Fibroblast of skin of scalp (primary cell): ENCODE measurements at places on chromosomes 12 and 14.

DNA sequence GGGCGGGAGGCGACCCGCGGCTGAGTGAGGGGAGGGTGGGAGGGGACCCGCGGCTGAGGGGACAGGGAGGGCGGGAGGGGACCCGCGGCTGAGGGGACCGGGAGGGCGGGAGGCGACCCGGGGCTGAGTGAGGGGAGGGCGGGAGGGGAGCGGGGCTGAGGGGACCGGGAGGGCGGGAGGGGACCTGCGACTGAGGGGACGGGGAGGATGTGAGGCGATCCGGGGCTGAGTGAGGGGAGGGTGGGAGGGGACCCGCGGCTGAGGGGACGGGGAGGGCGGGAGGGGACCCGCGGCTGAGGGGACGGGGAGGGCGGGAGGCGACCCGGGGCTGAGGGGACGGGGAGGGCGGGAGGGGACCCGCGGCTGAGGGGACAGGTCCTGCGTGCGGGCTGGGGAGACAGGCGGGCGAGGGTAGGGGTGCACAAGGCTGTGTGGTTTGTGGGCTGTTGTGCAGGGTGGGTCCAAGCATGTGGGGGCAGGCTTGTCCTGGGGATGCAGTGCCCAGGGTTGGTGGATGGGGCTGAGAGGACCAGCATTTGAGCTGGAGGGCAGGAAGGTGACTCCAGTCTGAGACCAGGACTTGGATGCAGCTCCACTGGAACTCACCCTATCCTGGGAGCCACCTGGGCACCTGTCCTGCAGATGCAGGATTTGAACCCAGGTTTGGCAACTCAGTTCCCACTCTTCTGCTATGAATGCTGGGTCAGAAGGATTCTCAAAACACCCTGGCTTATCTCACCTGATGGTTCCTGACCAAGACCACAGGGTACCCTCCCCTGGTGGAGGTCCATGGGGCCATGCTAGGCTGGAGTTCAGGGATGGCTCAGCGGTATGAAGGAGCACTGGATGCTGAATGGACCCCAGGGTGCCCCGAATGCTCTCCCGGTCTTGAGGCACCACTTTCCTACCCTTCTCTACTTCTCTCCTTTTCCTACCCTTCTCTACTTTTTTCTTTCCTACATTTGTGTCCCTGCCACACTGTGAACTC is 9.4 kb downstream of the PLD4 start:
- DNase-seq = no peak

- DNase-seq = no peak
Measured at GRCh38 chr12:47707355-47707754, 1.5 kb upstream of the RPAP3 start.

DNA sequence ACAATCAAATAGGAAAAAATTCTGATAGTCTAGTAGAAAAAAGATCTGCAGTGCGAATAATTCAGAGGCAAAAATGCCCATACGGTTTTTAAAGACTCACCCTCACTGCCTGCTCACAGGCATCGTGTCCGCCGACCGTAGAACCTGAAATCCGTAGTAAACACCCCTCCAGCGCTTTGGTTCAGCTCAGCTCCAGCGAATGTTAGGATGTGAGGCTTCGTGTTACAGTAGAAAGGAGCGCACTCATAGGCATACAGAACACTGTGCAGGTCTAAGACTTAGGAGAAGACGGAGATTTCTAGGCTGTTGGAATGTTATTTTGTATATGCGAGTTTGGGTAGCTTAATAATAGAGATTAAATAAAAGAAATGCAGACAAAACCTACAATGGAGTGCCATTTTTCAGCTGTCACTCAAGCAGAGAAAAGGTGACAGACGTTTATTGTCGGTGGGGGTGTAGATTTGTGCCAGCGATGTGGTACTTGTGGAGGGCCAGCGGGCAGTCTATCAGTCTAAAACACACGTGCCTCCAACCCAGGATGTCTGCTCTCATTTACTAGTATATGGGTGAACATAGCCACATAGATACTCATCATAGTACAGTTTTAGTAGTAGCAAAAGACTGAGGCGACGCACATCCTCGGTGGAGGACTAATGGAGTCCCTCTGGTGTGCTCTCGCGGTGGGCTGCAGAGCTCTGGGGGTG is 25.7 kb downstream of the SFSWAP start:
- no peak for DNase-seq

DNA sequence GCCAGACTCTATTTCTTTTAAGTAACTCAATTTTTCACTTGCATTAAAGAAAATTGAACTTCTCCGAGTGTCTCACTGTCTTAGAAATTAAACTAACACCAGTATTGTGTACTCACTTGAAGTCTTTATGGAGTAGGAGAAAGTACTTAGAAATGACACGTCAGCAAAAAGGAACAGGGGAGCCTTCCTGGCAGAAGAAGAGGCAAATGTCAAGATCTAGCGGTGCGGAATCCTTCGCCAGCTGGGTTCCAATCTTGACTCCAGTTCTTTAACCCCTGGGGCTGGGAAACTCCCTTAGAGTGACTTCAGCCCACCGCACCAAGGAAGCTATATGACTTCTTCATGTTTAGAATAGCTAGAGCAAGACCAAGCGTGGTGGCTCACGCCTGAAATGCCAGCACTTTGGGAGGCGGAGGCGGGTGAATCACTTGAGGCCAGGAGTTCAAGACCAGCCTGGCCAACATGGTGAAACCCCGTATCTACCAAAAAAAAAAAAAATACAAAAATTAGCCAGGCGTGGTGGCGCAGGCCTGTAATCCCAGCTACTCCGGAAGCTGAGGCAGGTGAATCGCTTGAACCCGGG is 34.4 kb downstream of the WBP11 start:
- DNase-seq = peak; percentile 4

- no peak for DNase-seq
Measured at GRCh38 chr14:88961214-88961613, 136.8 kb downstream of the TTC8 start.

GRCh38 chr12:7479771-7480170 is 23.8 kb downstream of the CD163 start:
- peak; percentile 14 for DNase-seq

- DNase-seq = no peak
Measured at GRCh38 chr12:34348836-34349672, 326.8 kb downstream of the ALG10 start.

DNA sequence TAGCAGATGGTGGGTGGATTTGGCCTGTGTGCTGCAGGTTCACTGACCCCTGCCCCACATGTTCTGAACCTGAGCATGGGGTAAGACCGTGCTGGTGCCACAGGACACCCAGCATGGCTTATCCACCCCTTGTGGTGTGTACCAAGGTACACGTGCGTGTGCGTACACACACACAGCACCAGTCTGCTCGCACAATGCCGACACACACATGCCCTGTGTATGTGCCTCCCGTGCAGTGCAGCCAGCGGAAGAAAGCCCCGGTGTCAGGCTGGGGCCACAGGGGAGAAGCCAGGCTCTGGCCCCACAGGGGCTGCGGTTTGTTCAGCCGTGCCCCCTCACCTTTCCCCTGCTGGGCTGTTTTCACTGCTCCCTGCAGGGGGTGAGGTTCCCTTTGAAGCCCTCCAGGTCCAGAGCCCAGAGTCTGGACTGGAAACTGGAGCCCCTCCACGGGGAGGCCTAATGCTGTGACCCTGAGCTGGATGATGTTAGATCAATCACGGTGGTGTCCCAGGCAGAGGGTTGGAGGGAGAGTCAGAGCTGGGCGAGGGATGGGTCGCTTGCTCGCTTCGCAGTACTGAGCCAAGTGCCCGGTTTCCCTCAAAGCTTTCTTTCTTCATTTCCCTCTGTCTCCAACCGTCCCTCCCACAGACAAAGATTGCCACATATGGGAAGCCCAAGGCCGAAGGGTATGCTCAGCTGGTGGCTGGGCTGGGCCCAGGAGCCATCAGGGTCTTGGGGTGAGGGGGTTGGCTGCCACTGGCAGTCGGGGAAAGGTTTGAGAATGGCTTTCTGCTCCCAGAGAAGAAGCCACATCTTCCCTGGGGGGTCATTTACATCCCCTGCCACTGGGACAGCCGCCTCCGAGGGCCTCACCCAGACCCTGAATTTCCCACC is 6.2 kb downstream of the DTX1 start:
- DNase-seq = no peak

- DNase-seq = no peak
Measured at GRCh38 chr12:93734784-93735183, 57.6 kb downstream of the CRADD start.

DNA sequence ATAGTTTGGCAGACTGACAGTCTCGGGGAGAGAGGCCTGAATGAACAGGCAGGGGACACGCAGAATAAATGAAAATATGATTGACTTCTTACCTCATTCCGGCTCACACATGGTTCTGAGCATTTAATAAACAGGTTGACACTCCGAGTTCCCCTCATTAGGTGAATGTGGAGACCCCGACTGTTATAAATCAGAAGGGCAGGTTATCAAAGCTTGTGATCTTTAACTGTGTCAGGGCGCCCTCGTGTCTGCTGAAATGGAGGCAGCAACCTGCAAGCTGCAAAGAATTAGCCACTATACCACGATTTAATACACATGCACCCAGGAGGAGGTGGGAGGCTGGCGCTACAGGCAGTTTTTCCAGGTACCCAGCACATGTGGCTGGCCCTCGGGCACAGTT is 627.5 kb downstream of the MED13L start:
- no peak for DNase-seq

GRCh38 chr12:122411537-122411936 is 10.9 kb downstream of the CLIP1 start:
- DNase-seq = no peak

DNA sequence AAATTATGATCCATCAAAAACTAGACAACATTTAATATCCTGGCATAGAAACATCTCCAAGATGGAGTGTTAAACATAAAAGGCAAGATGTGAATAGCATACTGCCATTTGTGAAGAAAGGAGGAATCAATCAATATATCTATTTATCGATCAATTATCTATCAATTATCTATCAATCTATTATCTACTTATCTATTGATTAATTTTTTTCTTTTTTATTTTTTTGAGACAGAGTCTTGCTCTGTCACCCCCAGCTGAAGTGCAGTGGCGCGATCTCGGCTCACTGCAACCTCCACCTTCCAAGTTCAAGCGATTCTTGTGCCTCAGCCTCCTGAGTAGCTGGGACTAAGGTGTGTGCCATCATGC is 117.0 kb upstream of the RFLNA start:
- DNase-seq = no peak

GRCh38 chr14:23561873-23562821 is 5.4 kb downstream of the AP1G2 start:
- no peak for DNase-seq

DNA sequence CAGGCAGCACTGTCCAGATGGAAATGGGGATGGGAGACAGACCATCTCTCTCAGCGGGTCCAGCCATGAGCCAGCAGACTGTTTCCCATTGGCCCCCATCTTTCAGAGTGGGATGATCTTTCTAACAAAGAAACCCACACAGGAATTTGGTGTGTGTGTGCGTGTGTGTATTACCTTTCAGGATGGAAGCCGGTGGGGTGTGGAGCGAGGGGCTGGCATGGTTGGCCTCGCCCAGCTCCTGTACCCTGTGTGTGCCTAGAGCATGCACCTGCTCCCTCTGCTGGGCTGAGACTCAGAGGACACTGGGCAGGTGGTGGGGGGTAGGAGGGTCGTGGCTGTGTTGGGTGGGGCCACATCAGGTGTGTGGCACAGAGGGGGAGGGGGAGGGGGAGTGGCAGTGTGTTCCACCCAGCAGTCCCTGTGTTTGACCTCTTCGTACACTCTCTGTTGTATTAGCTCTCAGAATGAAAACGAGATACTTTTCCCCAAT is 33.0 kb upstream of the TSPAN9 start:
- no peak for DNase-seq

GRCh38 chr14:103319422-103319821 is 14.6 kb upstream of the EIF5 start:
- no peak for DNase-seq

DNA sequence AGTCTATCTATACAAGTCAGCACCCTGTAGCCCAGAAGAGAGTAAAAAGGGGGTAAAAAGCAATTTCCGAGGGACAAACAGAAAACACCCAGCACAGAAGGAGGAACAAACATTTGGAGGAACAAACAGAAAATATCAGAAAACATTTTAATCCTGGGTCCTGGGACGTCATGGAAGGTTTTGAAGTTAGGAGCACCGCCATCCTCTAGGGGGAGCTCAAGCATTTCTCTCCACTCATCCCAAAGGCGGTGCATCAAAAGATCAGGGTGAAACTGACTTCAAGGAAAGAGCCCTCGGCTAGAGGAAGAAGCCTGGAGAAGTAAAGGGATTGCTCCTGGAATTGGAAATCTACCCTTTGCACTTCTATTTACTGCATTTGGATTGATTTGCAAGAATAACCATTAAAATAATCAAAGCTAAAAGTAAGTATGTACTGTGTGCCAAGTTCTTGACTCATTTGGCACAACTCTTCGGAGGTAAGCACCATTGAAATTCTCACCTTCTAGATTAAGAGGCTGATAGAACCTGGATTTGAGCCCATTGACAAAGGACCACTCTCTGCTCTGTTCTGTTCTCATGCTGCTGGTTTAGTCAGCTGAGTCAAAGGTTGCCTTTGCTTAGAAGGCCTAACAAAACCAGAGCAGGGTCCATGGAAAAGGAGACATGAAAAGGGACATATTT is 17.2 kb upstream of the POC1B start:
- peak; percentile 82 for DNase-seq

DNA sequence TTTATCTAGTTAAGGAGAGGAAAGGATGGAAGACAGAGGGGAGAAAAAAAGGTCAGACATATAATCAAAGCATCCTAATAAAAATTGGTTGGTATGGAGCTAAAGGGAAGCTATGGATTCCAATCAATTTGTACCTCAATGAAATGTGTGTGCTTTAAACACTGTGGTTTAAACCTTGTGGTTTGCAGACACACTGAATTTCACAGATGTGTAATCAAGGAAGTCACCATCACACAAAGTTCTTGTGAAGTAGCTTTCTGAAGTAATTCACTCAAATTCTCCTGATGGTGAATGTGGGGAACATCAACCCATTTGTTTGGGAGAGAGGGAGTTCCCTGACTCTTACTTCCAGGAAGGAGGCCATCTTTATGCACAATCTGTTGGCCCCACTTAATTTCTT is 243.3 kb upstream of the KRR1 start:
- no peak for DNase-seq

DNA sequence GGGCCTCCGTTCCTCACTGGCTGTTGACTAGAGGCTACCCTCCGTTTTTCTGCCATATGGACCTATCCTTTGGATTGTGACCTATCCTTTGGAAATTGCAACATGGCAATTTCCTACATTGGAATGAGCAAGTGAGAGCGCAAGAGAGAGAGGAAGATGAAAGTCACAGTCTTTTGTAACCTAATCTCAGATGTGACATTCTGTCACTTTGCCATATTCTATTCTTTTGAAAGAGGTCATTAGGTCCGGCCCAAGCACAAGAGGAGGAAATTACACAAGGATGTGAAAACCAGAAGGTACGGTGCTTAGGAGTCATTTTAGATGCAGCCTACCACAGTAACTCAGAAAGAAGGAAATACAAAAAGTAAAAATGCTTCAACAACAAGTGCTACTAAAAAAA is 47.3 kb upstream of the SRP54 start:
- DNase-seq = no peak

DNA sequence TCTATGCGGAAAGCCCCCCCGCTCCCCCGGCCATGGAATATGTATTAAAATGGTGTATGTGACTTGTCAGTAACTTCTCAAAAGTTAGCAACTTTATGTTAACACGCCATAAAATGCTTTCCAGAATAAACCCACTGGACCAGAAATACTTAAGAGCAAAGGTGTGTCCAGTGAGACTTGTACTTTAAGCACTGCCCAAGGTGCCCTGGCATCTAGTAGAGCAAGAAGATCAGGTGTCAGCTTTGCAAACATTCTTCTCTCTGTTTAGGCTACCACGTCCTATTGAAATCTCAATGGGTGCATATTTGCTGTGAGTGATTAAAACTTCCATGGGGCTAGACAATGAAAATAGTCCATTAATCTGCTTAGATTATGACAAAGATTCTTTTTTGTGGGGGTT is 201.2 kb downstream of the ESR2 start:
- DNase-seq = no peak
